NCI-H1436 treated with DMSO at 0.1 percent for 48 hours (cell line): ENCODE measurements at places on chromosomes 7 and 10.

DNA sequence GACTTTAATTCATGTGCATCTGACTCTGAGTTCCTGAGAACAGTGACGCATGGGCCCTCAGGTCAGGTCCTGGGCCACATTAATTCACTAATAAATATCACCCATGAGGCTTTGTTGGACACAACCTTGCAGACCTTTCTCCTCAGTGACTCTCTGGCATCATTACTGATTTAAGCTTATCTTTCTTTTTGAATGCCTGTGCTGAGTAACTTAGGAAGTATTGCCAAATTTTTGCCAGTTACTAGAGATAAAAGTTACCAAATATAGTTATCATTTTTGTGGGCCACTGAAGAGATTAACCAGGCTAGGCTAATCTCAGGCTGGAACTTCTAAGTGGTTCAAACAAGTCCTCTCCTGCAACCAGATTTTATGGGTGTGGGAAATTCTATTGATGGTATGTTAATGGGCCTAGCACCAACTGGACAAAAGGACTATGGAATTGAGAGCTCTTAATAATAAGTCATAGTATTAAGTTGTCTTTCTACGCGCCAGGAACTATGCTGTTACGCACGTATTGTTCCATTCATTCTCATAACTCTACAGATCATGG, 28.8 kb upstream of the PRTFDC1 start:
- DNase-seq = no peak

GRCh38 chr10:118045837-118046394, 825 bp downstream of the RAB11FIP2 start:
- DNase-seq = no peak

DNA sequence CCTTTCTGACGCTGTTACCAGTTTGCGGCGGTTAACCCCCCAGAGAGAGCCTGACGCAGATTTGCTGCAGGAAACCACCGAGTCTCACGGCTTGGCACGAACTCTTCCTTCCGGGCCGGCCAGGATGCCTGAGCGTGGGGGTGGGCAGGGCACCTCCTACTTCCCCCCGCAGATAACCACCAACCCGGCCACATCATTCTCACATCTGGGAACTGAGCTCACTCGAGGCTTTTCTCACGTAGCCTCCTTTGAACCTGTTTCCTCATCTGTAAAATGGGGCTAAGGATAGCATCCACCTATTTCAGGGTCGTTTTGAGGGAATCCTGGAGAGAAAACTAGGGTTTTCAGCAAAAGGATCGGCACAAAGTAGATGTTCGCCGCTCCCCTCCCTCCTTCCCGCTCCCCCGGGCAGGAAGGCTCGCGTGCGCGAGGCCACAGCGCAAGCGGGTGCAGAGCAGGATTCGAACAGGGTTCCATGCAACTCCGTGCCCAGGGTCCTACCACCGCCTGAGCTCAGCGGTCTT, 23.6 kb downstream of the DDIT4 start:
- DNase-seq = no peak

DNA sequence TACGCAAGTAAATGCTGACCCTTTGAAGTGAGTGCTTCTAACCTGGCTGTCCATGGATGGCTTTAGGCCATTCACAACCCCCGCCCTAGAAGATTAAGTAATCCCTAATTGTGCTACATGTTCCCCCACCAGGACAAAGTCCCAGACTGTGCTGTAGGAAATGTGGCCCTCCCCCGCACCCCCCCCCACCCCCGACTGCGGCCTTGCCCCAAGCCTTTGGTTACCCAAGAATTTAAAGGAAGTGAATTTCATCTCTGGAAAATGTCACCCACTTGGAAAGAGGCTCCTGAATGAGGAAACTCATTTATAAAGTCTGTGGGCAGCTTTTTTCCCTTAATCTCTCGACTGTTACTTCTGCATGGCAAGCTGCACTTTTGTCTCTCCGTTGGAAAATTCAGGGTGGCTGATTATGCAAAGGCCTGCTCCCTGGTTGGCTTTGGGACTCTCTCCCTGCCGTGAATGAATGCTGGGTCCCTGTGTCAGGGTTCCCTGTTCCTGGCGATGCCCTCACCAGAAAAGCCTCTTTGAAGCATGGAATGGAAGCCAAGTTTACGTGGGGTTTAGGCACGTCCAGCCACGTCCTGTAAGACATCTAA, 31.4 kb upstream of the AQP1 start:
- DNase-seq = no peak

GRCh38 chr10:71067098-71067740, 145.2 kb upstream of the UNC5B start:
- DNase-seq = no peak

- no peak for DNase-seq
Observed at GRCh38 chr7:64320547-64321513, 7.1 kb downstream of the ZNF736 start.

- DNase-seq = no peak
Observed at GRCh38 chr10:115093286-115093775, at the start of gene ATRNL1. TSS of gene ATRNL1 (plus strand) at chr10:115093365. CDS start at chr10:115093751, 386 bp downstream.

- no peak for DNase-seq
Observed at GRCh38 chr7:101743995-101744360, 73.4 kb upstream of the CUX1 start.

DNA sequence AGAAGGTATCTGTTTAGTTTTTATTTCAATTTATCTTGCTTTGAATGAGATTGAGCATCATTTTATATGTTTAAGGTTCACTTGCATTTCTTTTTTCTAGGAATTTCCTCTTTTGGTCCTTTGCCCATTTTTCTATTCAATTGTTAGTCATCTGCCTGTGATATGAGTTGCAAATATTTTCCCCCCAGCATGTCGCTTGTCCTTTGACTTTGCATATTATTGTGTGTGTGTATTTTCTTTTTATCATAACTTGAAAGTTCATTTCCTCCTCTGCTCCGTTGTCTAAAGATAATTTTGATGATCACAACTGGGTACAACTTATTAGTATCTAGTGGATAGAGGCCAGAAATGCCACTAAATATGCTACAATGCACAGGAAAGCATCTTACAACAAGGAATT, 132.7 kb upstream of the MDFIC start:
- no peak for DNase-seq

GRCh38 chr10:122018491-122018890, 29.5 kb downstream of the TACC2 start:
- no peak for DNase-seq

DNA sequence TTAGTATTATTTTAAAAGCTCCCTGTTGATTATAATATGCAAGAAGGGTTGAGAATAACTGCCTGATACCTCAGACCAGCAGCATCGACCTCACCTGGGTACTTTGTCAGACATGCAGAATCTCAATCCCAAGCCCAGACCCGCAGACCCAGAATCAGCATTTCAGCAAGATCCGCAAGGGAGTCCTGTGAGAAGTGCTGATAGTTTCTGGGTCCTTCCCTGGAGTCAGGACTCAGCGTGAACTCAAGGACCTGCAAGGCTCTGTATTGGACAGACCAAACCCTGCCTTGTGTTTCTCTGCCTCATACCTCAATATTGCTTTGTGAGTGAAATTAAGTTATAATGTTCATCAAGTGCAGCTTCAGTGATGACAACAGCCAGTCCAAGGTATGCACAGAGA, 149.5 kb upstream of the NPY start:
- DNase-seq = no peak

- no peak for DNase-seq
Observed at GRCh38 chr10:84159076-84159685, 14.4 kb upstream of the GPR15LG start.

GRCh38 chr10:119281581-119282071, 74.3 kb downstream of the GRK5 start:
- no peak for DNase-seq
